Stomach (tissue), 19 donors: ENCODE measurements at places on chromosomes 2 and 18.
A peak's percentile ranks its signal among the peaks of the same experiment; 100 is the strongest.

DNA sequence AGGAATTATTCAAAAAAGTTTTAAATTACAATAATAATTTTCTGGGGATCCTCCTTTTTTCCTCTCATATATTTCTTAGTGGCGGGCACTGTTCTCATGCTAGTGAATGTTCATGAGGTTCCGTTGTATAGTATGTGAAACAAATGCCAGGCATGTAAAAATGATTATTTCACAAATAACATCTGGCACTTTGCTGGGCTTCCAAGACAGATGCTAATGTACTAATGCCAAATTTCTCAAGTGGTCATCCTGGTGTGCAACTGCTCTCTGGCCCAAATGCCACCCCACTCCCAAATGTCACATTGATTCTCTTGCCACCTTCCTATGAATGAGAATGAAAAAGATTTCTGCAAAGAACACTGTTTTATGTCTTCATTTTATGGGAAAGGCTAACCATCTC lies 564.0 kb upstream of the GCFC2 start:
- H3K36me3 ChIP-seq = no peaks in the 10 kb centered on the region
- no peak overlapping the region for H3K27ac ChIP-seq
- H3K4me1 ChIP-seq = no peaks in the 10 kb centered on the region
- H3K27me3 ChIP-seq = no peaks in the 10 kb centered on the region

DNA sequence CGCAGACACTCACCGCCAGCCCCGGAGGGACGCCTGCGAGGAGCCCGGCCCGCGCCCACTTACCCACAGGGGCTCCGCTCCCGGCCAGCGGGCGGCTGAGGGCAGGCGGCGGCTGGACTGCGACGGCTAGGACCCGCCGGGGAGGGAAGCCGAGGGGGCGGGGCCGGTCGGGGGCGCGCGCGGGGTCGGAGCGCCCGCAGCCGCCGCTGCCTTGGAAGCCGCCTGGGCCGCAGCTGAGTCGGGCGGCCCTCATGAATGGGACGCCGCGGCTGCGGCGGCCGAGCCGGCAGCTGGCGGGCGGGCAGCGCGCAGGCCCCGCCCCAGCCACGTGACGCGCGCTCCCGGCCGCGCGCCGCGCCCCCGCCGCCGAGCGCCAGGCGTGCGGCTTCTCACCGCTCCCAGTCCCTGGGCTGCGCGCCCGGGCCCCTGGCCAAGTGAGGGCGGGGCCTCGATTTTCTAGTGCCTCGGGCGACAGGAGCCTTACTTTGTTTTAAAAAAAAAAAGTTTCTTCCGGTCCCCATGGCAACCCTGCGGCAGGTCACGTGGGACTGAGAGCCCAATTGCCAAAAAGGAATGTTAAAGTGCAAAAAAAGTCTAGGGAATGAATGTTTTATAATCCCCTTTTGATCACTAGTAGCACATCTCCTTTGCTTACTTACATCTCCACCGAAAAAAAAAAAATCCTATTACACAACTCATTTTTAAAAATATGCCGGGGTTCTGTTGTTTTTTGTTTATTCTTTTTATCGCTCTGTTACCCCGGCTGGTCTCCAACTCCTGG lies at the start of gene LPIN2:
Gene LPIN2 (minus strand): TSS at position 121 of the 781 bp plus-strand sequence. CDS start 52,304 bp downstream, outside the sequence.
- H3K27me3 ChIP-seq = no peaks in the 10 kb centered on the region
- H3K4me3 ChIP-seq = peak within 1 kb of the TSS; percentile 73
- peak; percentile 100 for DNase-seq
- peaks cover 68% of the 10 kb centered on the region for H3K4me1 ChIP-seq
- H3K27ac ChIP-seq = peak within 1 kb of the TSS; percentile 100

DNA sequence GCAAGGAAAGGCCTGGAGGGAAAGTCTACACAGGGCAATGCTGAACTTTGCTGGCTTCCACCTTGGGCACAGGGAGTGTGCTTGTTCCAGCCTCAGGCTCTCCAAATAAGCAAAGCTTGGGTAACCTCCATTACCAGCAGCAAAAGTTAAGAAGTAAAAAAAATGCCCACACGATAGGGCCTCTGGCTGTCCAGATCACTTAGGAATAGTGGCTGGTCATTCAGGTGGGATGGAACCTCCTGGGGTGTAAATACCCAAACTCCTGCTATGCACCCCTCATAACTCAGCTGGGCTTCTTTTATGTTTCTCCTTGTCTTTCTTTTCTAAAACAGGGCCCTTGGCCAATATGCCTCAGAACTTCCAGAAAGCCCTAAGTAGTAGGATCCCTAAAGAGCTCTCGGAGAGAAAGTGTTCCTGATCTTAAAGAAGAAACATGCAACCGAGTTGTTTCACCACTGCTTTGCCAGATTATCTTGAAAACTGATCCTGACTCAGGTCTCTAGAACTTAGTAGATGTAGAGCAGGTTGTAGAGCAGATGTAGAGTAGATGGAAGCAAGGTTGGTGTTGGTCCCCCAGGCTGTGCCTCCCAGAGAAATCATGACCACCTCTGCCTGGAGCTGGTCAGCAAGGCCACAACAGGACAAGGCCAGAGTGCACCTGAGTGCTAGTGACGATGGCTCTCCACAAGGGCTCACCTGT lies 2.0 kb upstream of the OSR1 start:
- H3K4me3 ChIP-seq = no peak overlapping the region
- no peaks in the 10 kb centered on the region for H3K36me3 ChIP-seq
- H3K27ac ChIP-seq = no peak overlapping the region
- peaks cover 33% of the 10 kb centered on the region for H3K4me1 ChIP-seq
- H3K27me3 ChIP-seq = no peaks in the 10 kb centered on the region
- no peak for DNase-seq

DNA sequence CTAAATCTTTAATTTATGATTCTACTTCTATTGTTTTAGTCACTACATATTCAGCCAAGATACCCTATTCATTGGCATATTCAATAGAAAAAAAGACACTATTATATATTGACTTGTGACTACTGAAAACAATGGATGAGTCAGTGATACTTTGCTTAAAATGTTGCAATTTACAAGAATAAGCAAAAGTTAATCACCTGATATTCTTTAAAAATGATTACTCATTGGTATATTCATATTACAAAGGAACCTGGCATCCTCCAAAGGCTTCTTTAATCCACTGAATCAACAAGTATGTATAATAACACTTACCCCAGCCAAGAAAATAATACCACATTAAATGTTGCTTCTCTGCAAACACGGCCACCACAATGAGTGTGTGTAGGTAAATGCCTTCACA lies 87.8 kb downstream of the CALCRL start:
- no peaks in the 10 kb centered on the region for H3K36me3 ChIP-seq
- H3K4me1 ChIP-seq = no peaks in the 10 kb centered on the region
- H3K27ac ChIP-seq = no peak overlapping the region
- no peak overlapping the region for H3K4me3 ChIP-seq
- H3K27me3 ChIP-seq = no peaks in the 10 kb centered on the region

- no peak for DNase-seq
- H3K27ac ChIP-seq = no peak overlapping the region
These were observed 27.4 kb upstream of the TTC32 start for GRCh38 chr2:19929226-19929625.

GRCh38 chr2:26786207-26787028 lies 562 bp downstream of the CENPA start:
- H3K4me1 ChIP-seq = peaks cover 17% of the 10 kb centered on the region
- H3K27me3 ChIP-seq = peaks cover 22% of the 10 kb centered on the region
- H3K36me3 ChIP-seq = peaks cover 4% of the 10 kb centered on the region
- no peak overlapping the region for H3K27ac ChIP-seq
- no peak for DNase-seq

DNA sequence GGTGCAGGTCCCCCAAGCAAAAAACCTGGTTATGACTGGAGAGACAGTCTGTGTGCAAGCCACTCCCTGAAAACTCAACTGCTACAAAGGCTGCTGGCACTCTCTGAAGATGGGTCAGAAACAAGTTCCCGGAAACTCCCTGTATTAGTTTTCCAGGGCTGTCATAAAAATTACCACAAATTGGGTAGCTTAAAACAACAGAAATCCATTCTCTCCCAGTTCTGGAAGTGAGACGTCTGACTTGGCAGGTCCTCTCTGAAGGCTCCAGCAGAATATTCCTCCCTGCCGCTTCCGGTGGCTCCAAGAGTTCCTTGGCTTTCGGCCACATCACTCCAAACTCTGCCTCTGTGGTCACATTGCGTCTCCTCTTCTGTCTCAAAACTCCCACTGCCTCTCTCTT lies 30.1 kb upstream of the SERPINE2 start:
- H3K4me1 ChIP-seq = no peaks in the 10 kb centered on the region
- H3K27me3 ChIP-seq = no peaks in the 10 kb centered on the region
- H3K36me3 ChIP-seq = no peaks in the 10 kb centered on the region

DNA sequence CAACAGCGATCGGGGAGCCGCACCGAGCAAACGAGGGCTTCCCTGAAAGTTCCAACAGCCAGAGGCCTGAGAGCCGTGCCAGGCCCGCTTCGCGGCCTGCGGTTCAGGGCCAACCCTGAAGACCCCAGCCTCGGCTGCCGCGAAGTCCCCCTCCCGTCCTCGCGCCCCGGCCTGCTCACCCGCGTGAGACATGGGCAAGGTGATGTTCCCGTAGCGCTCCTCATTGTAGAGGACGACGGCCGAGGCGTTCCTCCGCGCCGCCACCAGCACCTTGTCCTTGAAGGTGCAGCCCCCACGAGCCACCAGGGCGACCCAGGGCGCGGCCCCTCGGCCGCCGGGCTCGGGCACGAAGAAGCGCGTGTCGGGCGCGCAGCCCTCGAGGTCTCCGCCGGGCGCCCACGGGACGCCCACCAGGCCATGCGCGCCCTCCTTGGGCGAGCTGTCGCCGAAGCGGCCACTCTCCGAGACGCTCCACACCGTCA lies 510 bp downstream of the RNF149 start:
- no peaks in the 10 kb centered on the region for H3K36me3 ChIP-seq
- DNase-seq = no peak
- peaks cover 54% of the 10 kb centered on the region for H3K4me1 ChIP-seq
- peak overlapping the region; percentile 92 for H3K4me3 ChIP-seq
- peak overlapping the region; percentile 94 for H3K27ac ChIP-seq
- no peaks in the 10 kb centered on the region for H3K27me3 ChIP-seq

DNA sequence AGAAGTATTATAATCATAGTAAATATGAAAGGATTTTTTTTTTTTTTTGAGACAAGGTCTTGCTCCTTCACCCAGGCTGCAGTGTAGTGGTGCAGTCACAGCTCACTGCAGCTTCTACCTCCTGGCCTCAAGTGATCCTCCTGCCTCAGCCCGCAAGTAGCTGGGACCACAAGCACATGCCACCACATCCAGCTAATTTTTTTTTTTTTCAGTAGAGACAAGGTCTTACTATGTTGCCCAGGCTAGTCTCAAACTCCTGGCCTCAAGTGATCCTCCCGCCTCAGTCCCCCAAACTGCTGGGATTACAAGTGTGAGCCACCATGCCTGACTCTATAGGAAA lies 301.6 kb upstream of the STON1 start:
- no peak overlapping the region for H3K27ac ChIP-seq
- H3K4me3 ChIP-seq = no peak overlapping the region
- no peaks in the 10 kb centered on the region for H3K27me3 ChIP-seq

DNA sequence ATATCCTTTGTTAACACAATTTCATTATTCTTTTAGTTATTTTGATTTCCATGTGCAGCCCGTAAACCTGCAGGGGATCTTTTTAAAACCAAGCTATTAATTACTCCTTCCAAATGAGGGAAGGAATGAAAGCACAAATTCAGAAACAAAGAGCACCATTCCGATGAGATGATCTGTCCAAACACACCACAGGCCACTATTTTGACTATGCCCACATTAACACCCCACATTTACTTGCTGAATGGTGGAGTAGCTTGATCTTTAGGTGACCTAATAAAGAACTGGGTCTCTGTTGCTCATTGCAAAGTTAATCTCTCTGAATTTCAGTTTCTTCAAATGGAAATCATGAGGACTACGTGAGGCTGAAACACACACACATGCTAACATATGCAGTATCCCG lies 218.0 kb downstream of the IRS1 start:
- no peaks in the 10 kb centered on the region for H3K27me3 ChIP-seq
- no peak overlapping the region for H3K27ac ChIP-seq
- no peaks in the 10 kb centered on the region for H3K36me3 ChIP-seq
- no peaks in the 10 kb centered on the region for H3K4me1 ChIP-seq
- DNase-seq = no peak

DNA sequence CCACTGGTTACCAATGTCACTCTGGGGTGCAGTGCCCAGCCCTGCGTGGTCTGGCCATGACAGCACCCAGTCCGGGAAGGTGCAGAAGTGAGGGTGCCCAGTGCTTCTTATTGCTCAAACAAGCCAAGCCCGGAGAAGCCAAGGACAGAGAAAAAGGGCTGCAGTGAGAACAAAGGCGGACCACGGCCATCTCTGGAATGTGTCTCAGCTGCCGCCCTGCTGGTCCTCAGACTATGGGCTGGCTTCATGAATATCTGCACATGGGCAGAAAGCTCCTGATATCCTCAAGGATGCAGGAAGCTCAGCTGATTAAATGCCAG lies 28.7 kb downstream of the COPS9 start:
- no peaks in the 10 kb centered on the region for H3K4me1 ChIP-seq
- no peak for DNase-seq
- H3K36me3 ChIP-seq = no peaks in the 10 kb centered on the region

GRCh38 chr2:105861200-105861599 lies 116.5 kb downstream of the NCK2 start:
- DNase-seq = no peak
- no peaks in the 10 kb centered on the region for H3K27me3 ChIP-seq
- H3K27ac ChIP-seq = no peak overlapping the region
- H3K4me3 ChIP-seq = no peak overlapping the region
- H3K36me3 ChIP-seq = peaks cover 7% of the 10 kb centered on the region

- H3K36me3 ChIP-seq = peaks cover 17% of the 10 kb centered on the region
- H3K27ac ChIP-seq = no peak overlapping the region
These were observed 95.0 kb downstream of the MBP start for GRCh38 chr18:77037567-77037966.

- H3K36me3 ChIP-seq = no peaks in the 10 kb centered on the region
- no peaks in the 10 kb centered on the region for H3K4me1 ChIP-seq
- no peaks in the 10 kb centered on the region for H3K27me3 ChIP-seq
- H3K27ac ChIP-seq = no peak overlapping the region
These were observed 44.2 kb upstream of the CDH7 start for GRCh38 chr18:65706646-65707045.

DNA sequence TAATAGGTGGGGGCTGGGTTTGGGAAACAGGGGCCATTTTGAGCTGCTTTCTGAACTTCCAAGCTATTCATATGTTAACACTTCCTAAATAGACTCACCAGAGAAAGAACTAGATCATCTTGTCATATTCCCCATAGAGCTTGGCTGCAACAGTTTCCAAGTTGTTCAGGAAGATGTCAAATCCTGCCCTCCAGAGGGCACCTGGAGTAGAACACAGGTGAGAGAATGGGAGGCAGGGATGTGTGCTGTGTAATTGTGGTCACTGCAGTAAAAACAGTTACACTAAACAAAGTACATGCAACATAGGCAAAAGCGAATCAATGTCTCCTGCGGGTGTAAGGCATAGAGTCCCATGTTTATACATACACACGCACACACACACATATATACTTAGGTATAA lies 34.5 kb upstream of the LRRC30 start:
- no peak for DNase-seq
- H3K27ac ChIP-seq = no peak overlapping the region
- no peaks in the 10 kb centered on the region for H3K27me3 ChIP-seq
